Bronchial epithelial cell (primary cell): ENCODE measurements at places on chromosomes 3 and 15. TPM values are rescaled to one million over a fixed set of nuclear protein-coding genes. Genes with fewer than 3 reads are reported as not detected.

Gene FRG2C
- total RNA-seq, result not detected in 2 replicates

Gene CSPG4
- 0.79 and 6.3 TPM in 2 replicates for total RNA-seq

Gene MYZAP
- total RNA-seq, result 2.4 and 4.2 TPM in 2 replicates

Gene SV2B
- total RNA-seq, result 0.26 and 0.38 TPM in 2 replicates

Gene MUC13
- total RNA-seq, result not detected in 2 replicates

Gene APBA2
- 4.4 and 5.3 TPM in 2 replicates for total RNA-seq

DNA sequence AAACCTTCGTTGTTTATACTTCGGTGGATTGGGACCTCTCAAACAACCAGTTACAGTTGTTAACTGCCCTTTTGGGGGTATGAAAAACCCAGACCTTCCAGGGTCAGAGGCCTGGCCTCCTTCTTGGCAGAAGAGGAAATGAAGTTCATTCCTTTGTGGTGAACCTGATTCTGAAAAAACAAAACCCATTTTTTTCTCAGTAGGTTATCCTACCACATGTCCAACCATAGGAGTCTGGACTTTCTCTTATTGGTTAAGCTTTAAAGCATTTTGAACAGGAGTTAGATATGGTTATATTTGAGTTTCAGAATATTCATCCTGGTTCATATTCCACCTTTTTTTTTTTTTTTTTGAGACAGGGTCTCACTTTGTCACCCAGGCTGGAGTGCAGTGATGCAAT lies 7.2 kb upstream of the LACTB start:
- DNase-seq, result no peak

DNA sequence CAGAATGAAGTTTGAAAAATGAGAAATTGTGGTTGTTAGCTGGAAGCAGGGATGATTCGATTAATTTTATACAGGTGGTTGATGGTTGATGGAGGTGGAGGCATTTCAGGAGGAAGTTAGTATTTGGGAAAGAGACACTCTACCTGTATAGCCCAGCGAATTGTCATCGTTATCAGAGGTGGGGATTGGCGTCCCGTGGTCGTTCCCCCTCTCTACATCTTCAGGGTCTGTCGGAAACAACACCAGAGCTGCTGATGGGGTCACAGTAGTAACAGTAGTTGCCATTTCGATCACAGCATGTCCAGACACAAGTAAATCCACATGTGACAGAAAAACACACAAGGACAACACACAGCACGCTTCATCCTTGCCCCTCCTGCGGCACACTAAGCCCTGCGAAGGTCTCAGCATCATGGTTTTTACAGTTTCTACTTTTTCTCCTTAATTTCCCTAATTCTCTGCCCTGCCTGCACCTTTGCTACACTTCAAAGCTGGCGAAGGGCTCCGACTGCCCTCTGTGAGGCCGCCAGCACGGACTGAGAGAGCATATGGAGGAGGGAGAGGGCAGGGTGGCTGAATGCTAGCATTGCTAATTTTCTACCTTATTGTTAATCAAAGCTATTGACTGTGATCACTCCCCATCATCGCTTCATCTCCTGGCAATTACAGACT lies 642.3 kb downstream of the ROBO1 start:
- DNase-seq, result no peak

DNA sequence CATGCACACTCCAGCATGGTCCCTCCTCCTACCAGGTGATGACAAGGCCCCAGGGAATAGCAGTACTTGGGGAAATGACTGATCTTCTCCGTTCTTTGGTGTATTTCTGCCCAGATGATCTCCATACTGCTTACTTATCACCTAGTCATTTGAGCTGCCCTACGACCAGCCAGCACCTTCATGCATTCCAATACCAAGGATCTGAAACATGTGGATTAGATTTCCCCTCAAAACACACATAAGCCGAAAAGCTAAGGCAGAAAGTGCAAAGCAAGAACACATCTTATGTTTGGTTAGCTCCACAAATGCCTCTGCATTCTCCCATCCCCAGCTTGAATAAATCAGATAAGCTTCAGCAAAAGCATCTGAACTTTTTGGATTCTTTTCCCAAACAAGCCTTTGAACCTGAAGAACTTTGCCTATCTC lies 64.8 kb upstream of the BCL6 start:
- peak; percentile 68 for DNase-seq

DNA sequence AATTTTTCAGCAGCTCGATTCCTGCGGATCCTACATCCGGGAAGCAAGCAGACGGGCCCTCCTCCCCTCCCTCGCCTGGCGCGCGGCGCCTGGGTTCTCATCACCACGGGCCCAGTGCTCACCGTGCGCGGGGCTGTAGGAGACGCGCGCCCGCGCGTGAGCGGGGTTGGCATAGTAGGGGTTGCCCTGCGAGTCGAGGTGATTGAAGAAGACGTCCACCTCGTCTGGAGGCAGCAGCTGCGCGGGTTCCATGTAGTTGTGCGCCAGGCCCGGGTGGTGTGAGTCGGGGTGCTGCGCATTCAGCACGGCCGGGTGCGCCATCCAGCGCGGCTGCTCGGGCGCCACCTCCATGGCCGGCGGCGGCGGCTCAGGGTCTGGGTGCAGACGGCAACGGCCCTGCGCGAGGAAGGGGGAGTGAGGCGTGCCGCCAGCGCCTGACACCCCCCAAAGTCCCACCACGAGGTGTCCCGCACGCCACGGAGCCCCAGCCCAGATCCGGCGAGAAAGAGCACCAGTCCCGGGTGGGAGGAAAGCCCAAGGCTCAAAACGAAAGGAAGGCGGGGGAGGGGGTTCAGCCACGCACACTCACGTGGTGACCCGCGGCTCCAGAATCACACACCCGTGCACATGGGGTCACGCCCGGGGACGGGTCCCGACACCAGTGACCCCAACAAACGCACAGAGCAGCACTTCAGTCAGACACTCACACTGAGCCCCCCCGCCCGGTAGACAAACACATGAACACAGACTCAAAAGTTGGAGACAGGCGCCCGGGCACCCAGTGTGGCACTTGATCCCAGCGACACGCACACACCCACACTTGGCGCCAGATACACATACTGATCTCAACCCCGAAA lies 6.1 kb downstream of the GATA2 start:
- no peak for DNase-seq

- peak; percentile 57 for DNase-seq
Observed at GRCh38 chr15:81939604-81940440, 106.0 kb downstream of the MEX3B start.

GRCh38 chr3:165233501-165234195 lies 37.5 kb upstream of the SLITRK3 start:
- peak; percentile 62 for DNase-seq

DNA sequence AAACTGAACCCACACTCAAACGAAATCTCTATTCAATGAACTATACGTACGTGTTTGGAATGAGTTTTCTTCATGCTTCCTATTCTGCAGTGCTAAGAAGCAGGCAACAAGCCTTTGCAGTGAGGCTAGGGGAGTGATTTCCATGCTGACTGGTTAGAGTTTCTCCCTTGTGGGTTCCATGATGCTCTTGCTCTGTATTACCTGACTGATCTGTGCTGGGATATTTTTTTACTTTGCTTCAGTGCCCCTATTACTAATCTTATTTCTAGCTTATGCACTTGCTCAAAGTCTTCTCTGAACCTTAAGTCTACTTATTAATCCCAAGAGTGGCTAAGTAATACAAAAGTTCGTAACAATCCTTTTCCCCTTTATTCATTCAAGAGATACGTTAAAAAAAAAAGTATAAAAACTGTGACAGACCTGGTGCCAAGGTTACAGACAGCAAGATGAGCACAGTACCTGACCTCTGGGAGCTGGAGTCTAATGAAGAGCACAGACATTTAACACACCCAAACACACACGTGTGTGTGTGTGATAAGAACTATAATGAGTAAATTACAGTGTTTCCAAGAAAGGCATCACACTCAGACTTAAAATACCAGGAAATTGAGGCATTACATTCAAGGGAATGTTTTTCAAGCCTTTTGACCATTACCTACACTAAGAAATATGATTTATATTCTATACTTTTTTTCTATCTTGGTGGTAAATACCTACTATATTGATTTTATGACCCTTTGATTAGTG lies 50.5 kb upstream of the FBN1 start:
- no peak for DNase-seq

DNA sequence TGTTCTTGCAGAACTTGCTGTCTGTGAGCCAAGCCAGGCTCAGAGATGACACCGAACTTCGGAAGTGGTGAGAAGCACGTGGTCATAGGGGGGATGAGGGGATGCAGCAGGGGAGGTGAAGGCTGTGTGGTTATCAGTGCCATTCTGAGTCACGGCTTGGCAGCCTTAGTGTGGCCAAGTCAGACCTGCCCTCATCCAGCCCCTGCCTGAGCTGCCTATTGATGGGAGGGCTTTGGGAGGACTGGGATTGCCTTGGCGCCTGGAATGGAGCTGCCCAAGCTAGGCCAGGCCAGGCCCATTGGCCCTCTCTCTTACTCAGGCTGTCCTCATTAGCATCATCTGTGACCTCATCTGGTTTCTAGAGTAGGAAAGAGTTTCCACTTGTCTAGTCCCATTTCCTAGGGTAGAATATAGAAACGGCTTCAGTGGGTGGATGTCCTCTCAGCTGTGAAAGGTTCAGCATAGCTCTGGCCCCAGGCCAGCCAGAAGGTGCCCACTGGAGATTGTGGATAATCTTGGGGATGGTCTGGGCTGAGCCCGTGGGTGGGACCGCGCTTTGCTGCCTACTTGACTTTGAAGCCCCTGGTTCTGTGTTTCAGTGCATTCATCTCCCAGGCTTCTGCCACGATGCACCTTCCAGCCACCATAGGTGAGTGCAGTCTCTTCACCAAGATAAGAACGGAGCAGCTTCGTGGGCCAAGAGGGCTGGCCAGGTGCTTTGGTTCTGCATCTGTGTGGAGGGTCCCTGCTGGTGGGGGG lies 7.2 kb downstream of the FAH start:
- DNase-seq, result no peak

DNA sequence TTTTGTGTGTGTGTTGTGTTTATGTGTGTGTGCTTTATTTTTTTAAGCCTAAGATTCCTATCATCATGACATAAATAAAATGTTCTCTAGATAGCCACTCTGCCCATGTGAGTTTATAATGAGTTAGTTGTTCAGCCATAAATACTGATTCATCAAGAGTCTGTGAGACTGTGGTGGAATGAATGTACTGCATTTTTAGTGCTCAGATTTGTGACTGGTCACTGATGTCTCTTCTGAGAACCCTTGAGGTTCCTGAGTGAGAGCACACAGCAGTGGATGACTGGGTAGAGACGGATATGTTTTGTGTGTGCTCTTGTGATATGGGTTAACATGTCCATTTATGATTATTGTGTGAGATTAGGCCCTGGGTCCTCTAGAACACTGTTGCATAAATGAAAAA lies 51.2 kb downstream of the SETD5 start:
- DNase-seq, result no peak

DNA sequence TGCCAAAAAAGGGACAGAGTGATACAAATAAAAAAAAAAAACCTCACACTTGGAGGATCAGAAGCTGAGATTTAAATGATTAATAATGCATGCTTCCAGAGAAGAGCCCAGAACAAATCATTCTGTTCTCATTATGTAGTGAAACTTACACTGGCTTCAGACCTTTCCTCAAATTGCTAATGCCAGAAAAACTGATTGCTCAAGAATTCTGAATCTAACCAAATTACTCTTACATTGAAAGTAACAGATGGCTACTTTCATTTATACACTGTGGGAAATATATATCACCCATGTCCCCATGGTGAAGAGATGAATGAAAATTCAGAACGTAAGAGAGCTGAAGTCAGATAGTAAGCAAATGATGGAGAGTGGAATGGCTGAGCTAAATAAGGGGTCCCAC lies 85.9 kb upstream of the NSMCE3 start:
- DNase-seq, result no peak

GRCh38 chr3:12643724-12644123 lies 20.2 kb downstream of the RAF1 start:
- no peak for DNase-seq

- DNase-seq, result no peak
Observed at GRCh38 chr15:76260246-76260938, 50.9 kb downstream of the ETFA start.

GRCh38 chr3:183634707-183635106 lies 716 bp upstream of the KLHL24 start:
- DNase-seq, result no peak

- DNase-seq, result no peak
Observed at GRCh38 chr3:192897005-192897404, 20.7 kb downstream of the MB21D2 start.

GRCh38 chr15:67839499-67839928 lies 331 bp downstream of the RNU6-1 start:
- peak; percentile 49 for DNase-seq

DNA sequence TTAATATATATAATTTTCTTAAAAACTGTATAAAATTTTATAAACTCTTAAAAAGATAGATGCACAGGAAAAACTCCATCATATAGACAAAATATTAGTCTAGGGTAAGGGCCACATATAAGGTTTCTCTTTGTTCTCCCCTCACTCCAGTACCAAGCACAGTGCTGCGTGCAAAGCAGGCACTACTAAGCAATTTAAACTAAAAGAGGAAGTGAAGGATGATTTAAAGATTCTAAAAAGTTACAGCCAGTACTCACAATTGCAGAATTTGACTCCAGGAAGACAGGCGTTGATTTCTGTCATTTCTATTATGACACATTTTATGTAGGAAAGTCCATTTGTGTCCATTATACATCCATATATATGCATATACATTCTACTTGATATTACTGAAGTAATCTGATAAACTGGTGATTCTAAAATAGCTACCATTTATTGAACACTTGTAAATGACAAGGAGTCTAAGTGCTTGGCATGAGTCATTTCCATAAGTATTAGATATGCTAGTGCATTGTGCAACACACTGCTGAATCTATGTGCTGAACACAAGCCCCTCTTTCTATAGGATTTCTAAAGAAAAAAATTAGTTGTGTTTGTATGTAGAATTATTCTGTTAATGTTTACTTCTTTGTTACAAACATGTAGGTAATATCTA lies 785.5 kb upstream of the ARRDC4 start:
- DNase-seq, result no peak

DNA sequence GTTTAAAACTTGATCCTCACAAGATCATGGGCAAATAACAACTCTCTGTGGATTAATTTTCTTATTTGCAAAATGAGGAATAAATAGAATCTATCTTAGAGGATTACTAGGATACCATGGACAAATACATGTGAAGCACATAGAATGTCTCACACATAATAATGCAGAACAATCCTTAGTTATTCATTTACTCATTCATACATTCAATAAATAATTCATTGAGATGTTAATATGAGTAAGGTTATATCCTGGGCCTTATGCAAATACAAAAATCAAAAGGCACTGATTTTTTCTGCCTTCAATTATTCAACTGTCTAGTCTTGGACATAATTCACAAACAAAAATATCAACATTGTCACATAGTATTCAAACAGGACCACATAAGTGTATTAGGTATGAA lies 654.1 kb downstream of the MECOM start:
- DNase-seq, result no peak

GRCh38 chr15:75923756-75924155 lies 20.1 kb downstream of the FBXO22 start:
- DNase-seq, result no peak
